Right hindlimb (tissue), 1 donor: ENCODE measurements at places on chromosomes 16 and 17.

- no peak for DNase-seq
Observed at GRCh38 chr16:1708768-1709180, 2.8 kb downstream of the MAPK8IP3 start.

DNA sequence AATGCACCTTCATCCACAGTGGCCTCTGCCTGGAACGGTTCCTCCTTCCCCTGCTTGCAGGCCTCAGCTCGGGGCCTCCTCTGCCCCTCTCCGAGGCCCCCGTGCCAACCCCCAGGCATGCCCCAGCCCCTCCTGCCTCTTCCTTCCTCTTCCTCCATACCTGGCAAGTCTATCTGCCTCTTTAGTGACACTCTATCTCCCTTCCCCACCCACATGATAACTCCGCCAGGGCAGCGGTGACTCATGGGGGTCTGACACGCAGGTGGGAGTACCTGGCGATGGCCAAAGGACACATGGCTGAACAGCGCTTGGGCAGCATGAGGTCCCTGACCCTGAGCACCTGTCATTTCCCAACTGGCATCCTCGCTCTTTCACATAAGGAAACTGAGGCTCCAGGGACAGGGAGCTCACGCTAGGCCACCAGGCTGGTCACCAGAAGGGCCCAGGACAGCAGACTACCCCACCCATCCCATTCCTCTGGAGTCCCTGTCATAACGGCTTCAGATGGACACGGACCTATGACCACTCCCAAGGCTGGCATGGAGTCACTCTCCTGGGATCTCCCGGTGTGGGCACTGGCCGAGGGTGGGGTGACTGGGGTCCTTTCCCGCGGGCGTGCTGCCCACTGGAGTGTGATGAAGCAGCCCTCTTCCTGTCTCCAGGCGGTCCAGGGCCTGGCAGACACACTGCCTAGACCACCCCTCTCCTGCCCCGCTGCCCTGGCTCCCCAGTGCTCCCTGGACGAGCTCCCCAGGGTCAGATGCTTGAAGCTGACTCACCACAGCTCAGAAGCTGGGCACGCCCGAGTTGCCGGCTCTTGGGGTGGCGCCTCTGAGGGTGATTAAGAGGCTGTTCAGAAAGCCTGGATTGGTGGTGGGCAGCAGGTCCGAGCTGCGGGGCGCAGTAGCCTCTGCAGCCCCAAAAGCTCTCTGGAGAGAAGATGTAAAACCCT is 100.6 kb downstream of the ENGASE start:
- no peak for DNase-seq

DNA sequence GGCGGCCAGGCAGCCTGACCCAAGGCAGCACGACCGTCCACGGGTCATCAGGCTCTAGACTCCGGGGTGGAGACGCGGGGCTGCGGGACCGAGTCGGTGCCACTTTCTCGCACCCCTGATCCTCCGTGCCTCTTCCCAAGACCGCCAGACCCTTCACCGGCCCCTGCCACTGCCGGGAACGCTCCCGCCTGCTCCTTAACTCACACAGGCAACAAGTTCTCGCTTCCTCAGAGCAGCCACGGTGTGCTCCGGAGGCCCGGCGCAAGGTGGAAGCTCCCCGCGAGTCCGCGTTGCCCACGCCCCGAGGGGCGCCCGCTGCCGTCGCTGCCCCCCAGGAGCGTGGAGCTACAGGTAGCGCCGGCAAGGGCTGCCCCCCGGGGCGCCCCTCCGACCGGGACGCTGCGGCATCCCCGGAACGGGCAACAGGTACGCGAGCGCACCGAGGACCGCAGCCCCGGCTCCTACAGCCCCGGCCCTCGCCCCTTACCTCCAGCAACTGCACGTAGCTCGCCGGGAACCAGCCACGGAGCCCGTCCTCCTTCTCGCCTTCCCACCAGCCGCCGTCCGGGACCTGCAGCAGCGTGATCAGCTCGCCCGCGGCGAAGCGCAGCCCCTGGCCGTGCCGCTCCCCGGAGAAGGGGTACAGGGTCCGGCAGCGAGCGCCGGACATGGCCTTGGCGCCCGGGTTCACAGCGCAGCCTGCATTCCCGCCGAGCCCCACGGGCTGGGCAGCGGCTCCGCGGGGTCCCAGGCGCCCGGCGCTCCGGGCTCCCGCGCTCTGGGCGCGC is 491 bp downstream of the GAS7 start:
- peak; percentile 41 for DNase-seq

- no peak for DNase-seq
Observed at GRCh38 chr17:79982986-79983385, 52.7 kb downstream of the TBC1D16 start.

DNA sequence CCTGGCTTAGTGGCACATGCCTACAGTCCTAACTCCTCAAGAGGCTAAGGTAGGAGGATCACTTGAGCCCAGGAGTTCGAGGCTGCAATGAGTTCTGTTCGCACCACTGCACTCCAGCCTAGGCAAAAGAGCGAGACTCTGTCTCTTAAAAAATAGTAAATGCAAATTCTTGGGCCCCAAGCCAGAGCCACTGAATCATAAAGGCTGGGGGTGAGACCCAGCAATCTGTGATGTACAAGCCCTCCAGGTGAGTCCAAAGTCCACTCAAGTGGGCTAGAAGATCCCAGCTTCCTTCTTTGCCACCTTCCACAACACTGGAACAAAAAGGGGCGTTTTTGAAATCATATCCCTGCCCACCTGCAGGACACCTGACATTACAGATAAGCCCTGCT is 16.9 kb downstream of the TRIM25 start:
- no peak for DNase-seq

DNA sequence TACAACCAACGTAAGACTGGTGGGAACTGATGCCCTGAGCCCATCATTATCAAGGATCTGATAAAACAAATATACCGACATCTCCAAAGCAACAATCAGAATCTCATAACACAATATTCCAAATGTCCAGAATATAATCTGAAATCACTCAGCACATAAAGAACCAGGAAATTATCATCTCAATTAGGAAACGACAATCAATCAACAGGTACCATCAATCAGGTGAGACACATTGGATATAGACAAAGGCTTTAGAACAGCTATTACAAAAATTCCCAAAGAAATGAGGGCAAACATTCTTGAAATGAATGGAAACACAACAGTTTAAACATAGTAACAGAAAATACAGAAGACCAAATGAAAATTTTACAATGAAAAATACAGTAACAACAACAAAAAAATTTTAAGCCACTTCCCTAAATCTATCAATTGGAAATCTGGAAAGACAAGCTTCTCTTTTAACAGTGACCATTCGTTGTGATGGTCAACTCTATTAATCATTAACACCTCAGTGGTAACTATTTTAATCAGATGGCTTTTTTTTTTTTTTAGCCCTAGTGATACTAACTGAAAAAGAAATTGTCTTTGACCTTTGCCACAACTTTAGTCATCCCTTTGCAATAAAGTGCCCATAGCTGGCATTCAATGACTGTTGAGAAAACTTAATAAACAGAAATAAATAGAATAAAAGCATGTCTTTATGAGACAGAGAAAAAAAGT is 70.4 kb downstream of the USP32 start:
- DNase-seq: no peak

- DNase-seq: no peak
Observed at GRCh38 chr17:75661531-75661930, 5.4 kb downstream of the RECQL5 start.

- DNase-seq: no peak
Observed at GRCh38 chr16:29903590-29903989, 3.3 kb downstream of the ASPHD1 start.

DNA sequence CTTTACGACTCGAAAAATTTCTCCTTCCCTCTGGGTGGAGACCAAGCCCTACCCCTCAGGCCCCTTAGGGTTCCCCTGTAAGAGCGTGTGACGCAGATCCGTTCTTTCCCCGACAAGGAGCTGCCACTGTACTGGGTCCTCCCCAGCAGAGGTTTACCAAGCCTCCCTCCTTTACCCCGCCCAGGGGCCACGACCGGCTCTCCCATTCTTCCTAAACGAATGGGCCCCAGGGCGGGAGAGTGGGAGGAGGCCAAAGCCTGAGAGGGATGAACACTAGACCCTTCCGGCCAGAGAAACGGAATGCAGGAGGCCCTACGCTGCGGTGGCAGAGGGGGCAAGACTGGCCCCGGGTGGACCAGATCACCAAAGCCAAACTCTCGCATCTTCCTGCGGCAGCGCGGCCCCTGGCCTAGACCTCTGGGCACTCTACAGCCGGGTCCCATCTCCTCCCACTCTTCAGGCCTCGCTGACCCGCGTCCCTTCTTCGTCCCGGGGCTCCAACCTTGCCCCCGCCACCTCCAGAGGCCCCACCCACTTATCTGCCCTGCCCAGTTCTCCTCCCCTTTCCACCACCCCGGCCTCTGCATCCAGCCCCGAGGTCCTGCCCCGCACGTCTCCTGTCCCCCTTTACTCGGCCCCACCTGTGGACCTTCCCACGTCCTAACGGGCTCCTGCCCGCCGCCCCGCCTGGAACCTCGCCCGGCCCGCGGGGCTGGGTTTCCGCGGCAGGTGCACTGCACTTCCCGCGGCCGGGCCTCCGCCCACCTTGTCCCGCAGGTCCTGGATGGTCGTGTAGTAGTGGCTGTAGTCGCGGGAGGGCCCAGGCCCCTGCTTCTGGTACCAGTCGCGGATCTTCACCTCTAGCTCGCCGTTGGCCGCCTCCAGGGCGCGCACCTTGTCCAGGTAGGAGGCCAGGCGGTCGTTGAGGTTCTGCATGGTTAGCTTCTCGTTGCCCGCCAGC is 765 bp downstream of the KRT19 start:
- DNase-seq: no peak

DNA sequence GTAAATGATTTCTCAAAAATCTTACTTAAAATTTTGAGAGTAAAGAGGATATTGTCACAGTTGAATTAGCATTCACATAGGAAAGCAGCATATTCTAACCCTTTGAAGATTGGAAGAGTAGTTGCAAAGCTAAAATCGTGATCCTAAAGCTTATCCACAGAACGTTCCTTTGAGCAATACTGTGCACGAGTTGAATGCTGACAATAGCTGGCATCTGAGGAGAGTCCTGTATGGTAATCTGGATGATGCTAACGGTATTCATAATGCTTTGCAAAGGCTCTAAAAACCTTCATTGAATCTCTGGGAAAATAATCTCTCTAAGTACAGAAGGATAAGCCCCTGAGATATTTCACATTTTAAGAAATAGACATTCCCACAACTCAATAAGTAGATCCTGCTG is 354.6 kb downstream of the CDH8 start:
- no peak for DNase-seq

- DNase-seq: no peak
Observed at GRCh38 chr17:35245196-35245486, 2.3 kb downstream of the SLFN5 start.

- DNase-seq: no peak
Observed at GRCh38 chr17:31509805-31510177, 118.3 kb downstream of the RAB11FIP4 start.

- DNase-seq: no peak
Observed at GRCh38 chr17:58786586-58787295, 31.1 kb downstream of the PPM1E start.

DNA sequence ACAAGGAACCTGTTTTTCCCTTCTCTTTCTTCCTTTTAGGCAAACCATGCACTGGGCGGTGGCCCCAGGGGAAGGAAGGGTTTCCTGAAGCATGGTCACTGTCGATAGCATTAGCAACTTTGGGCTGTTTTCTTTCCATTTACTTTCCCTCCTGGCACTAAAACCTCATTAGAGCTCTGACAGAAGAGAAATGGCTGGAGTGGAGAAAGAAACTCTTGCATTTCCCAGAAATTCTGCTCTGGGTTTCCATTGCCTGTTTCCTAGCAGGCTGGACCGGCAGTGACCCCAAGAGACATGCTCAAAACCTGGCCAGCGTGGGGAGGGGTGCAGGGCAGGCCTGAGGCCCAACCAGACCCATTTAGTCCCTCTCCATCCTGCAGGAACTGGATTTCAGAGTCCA is 230.7 kb upstream of the CCL2 start:
- DNase-seq: no peak
